Uterus (tissue), 4 donors: ENCODE measurements at places on chromosomes 11 and 22.

DNA sequence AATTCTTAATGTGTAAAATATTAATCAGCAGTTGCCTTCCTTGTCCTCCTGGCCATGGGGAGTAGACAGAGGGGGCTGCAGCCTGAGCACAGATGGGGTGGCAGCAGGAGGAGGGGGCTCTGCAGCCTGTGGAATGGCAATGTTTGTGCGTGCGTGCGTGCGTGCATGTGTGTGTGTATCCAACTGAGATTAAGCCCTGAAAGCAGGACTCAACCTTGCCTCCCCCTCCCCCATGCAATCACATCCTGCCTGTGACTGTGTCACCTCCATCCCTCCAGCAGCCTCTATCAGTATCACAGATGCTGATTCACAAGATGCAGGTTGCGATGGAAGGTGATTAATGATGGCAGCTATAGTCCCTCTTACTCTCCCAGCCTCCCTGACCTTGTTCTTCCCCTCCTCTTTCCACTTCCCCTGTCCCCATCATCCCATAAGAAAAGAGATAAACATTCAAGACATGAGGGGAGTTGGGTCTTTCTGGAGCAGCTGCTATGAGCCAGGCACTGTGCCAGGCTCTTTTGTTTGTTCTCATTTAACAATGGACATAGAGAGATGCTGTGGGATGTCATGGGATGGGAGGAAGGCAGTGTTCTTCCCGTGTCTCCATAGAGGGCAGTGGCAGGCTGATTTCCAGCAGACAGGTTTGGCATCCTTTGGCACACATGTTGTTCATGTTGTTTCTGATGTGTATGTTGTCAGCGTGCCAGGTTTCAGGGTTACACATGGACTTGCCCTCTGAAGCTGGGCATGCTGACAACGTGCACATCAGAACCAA, 43.8 kb upstream of the NECTIN1 start:
- DNase-seq = no peak

- no peak for DNase-seq
Measured at GRCh38 chr11:9772218-9772617, 108.3 kb downstream of the SWAP70 start.

DNA sequence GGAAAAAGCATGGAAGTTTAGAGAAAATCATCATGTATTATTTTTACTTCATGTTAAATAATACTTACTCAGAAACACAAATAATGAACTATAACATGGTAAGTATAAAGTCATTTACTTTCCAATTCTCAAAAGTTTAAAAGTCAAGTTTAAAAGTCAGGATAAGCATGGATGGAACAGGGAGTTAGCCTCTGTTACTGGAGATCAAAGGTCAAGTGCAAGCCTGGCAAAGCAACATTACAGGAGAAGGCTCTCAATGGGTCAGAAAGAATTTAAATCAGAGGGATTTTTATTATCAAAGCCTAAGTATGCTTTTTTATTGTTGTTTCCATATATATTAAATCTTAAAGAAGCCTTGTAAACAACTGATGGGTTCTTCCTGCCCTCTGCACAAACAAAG, 505.4 kb downstream of the KCNA4 start:
- DNase-seq = no peak

DNA sequence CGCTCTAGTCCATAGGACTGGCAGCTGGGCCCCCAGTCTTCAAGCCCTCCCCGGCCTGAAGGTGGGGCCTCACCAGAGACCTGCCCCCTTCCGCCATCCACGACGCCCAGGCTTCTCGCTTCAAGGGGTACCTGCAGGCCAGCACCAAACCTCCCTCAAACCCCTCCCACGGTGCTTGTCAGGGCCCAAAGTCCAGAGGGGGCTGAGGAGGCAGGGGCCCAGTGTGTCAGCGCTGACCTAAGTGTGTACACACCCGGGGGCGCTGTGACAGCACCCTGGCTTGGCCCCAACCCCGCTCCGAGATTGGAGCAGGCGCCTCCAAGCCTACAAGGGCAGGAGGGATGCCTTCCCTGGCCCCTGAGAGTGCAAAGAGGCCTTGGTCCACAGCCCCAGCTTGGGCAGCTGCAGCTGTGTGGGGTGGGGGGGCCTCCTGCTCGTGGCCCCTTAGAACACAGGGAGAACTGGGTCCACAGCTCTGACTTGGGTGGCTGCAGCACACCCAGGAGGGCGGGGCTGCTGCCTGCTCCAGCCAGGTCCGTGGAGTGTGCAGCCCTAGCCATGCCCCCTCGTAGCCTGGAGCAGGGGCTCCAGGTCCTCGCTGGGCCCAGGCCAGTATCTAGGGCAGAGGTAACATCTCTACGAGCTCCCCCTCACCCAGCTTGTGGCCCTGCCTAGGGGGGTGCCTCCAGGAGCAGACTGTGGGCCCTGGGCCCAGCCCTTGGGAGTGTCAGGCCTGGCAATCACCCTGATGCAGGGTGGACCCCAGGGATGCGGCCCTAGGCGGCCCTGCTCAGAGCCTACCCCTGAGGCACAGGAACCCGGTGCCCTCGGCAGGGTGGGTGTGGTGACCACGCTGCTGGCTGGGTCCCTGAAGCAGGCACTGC, 4.9 kb downstream of the SBF2 start:
- DNase-seq = no peak

DNA sequence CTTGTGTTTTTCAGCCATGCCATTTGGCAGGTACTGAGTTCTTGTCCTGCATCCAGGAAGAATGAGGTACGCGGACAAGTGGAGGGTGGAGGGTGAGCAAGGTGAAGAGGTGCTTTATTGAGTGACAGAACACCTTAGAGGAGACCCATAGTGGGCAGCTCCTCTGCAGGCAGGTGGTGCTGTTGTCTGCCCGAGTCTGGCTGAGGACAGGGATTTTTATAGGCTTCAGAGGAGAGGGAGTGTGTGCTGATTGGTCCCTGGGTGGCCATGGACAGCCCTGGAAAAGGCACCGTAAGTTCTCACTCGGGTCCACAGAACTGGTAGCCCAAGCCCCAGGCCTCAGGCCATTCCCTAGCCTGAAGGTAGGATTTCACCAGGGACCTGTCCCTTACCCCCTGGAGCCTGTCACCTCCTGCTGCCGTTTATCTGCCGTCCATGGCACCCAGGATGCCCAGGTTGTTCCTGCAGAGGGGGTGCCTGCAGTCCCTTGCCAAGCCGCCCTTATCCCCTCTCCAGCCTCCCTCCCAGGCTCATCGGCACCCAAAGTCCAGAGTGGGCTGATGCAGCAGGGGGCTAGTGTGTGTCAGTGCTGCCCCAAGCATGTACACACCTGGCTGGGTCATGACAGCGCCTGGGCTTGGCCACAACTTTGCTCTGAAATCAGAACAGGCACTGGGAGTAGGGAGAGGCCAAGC, 213.6 kb downstream of the LRRC4C start:
- DNase-seq = no peak

DNA sequence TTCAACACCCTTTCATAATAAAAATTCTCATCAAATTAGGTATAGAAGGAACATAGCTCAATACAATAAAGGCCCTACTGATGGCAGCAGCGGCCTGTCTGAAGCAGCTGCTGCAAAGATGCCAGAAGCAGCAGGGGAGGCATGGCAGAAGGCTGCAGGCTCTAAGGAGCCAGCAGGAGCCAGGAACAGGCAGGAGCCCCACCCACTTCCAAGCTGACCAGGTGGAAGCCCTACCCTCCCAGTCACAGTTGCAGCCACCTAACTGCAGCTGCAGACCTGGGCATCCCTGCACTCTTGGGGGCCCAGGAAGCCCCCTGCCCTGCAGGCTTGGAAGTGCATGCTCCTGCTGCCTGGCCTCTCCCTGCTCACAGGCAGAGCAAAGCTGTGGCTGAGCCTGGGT, 18.2 kb upstream of the OR6A2 start:
- no peak for DNase-seq

DNA sequence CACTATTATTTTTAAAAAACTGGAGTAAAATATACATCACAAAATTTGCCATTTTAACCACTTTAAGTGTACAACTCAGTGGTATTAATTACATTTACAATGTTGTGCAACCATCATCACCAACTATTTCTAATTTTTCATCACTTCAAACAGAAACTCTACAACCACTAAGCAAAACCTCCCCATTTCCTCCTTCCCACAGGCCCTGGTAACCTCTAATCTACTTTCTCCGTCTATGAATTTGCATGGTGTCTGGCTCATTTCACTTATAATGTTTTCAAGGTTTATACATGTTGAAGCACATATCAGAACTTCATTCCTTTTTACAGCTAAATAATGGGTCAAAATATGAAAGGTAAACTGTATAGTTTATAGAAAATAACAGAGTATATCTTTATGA, 24.4 kb downstream of the DDI1 start:
- no peak for DNase-seq

- DNase-seq = no peak
Measured at GRCh38 chr11:69985641-69986439, 92.3 kb upstream of the ANO1 start.

GRCh38 chr11:14323118-14323676, 35.8 kb downstream of the RRAS2 start:
- no peak for DNase-seq

- peak; percentile 89 for DNase-seq
Measured at GRCh38 chr11:118917481-118918127, 8.1 kb downstream of the BCL9L start.

GRCh38 chr11:16897470-16898061, 116.6 kb downstream of the PLEKHA7 start:
- no peak for DNase-seq

DNA sequence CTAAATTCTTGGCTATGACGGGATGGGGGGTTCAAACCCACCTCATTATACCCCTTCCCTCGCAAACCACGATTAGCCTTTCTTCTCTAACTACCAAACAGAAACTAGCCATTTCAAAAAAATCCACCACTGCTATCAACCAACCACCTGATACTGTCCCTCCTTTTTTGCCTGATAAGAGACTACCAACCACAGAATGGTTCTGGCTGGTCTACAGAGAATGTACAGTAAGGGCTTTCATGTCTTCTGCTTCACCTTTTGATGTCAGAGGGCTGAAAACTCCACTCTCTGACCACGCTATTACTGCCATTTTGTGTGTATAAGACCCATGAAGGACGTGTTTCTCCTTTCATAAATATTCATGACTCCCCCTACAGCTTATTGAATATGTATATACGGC, 19.1 kb downstream of the RIC3 start:
- no peak for DNase-seq

DNA sequence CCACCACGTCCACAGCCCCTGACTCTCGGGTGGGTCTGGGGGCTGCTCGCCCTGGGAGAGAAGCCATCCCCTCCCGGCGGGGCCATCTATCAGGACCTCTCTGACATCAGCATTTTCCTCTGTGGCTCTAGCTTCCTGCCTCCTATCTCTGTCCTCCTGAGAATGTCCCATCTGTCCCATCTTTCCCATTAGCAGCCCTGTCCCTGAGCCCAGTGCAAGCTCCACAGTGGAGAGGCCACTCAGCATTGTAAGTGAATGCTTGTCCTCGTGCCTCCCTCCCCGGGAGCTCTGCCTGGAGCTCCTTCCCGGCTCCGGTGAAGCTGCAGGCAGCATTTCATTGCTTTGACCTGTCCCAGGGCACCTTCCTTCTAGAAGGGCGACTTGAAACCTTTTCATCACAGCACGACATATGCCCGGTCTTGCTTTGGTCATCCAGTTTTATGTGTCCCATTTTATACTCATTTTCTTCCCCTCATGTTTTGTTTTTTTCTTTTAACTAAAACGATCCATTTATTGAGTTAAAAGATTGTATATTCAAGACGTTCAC, 49.7 kb downstream of the RTN4R start:
- DNase-seq = no peak

DNA sequence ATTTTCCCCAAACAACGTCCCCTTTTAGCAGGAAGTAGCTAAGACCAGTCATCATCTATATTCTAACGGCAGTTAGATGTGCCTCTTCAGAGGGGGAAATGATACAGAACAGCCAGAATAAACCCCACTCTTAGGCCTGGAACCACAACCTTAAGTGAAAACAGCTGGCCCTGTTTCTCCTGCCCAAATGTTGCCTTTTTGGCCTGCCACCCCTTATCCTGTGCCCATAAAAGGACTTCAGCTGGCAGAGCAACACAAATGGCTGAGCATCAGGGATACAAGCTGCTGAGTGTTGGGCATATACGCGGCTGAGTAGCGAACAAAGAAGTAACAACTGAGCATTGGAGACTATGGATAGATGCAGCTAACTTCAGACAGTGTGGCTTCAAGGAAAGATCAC, 1491.4 kb downstream of the LRRC4C start:
- DNase-seq = no peak

DNA sequence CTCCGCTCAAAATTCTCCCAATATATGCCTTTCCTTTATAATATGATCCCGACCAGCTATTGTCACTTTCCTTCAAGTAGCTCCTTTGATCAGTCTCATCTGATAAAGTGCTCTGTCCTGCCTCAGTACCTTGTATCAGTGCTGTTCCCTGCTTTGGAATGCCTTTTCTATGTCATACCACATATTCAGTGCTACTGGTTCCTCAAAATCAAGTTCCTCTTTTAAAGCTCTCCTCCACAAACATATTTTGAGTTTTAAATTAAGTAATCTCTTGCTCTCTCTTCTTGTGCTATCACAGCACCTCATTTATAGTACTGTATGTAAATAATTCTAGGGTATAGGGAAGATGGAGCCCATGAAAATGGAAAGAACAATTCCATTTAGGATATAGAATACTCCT, 137.1 kb upstream of the CTSC start:
- no peak for DNase-seq

DNA sequence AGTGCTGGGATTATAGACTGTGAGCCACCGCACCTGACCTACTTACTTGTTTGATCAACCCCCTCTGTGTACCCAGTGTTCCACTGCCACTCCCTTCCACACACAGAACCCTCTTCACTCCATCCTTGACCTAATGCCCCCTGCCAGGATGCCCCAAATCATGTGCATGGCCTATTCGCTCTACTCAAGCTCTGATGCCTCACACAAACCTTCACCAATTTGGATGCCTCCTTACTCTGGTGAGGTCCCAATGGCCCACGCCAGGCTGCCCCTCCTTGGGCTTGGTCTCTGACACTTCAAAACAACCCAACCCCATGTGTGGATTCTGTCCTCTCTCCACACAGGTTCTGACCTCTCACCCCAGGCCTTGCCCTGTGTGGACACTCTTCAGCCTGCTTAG, 9.4 kb upstream of the PSMC3 start:
- no peak for DNase-seq

DNA sequence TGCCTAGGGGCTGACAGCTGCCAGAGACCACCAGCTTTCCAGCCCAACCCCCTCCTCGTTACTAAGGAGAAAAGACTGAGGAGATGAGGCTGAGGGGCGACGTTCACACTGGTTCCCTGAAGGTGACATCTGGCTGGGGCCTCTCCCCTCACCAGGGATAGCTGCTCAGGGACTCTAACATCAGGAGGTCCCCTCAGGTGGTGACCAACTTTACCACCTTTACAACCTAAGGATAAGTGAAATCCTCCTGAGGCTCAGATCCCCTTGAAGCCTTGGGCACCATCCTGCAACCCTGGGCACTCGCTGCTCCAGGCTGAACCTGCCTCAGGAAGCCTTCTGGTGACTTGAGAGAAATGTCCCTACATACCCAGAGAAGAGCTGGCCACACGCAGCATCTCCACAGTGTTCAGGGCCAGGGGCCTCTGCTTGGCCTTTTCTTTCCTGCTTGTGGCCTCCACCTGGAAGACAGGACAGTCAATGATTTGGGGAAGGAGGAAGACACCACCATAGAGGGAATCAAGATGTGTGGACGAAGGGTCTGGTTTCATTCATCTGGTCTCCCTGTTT, 12.4 kb upstream of the PPM1F start:
- no peak for DNase-seq
